ENCODE measurements at places on chromosomes 7 and 10.

- ATAC-seq: no peak
Measured at GRCh38 chr7:38881015-38881414, 28.0 kb downstream of the VPS41 start.

- ATAC-seq: no peak
Measured at GRCh38 chr10:1287487-1287886, 231.3 kb downstream of the WDR37 start.

DNA sequence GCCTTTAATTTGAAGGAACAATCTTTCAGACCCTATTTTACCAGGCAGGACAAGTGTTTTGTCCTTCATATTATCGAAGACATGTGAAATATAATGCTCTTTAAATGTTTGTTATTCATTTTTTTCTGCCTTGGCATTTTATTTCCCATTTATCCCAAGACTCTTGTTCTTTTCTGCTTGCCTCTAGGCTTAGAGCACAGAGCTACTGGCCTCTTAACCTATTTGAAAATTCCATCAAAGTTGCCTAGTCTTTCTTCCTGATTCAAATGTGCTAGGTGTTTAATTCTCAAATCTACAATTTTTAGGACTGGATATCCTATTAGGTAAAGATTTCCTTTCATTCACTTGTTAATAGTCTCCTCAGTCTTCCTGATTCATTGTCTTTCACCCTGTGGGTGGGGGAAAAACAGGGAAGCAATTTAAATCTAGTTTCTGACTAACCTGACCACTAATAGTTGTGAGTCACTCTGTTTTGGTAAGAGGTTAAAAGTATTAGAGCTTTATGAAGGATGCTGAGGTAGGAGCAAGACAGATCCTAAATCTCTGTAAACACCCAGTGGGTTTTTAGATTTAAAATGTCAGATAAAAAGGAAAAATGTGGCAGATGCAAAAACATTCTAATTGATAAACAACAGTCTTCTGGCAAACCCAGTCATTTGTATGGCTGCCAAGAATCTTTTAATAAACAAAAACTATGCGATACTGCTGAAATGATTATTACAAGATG, 1.5 kb downstream of the LIPK start:
- ATAC-seq: peak; percentile 90

GRCh38 chr7:138957753-138958390, 23.3 kb downstream of the KIAA1549 start:
- ATAC-seq: no peak

GRCh38 chr10:28744069-28744768, 66.9 kb downstream of the BAMBI start:
- ATAC-seq: no peak

GRCh38 chr7:149714910-149715471, 58.4 kb downstream of the ZNF467 start:
- peak; percentile 5 for ATAC-seq

DNA sequence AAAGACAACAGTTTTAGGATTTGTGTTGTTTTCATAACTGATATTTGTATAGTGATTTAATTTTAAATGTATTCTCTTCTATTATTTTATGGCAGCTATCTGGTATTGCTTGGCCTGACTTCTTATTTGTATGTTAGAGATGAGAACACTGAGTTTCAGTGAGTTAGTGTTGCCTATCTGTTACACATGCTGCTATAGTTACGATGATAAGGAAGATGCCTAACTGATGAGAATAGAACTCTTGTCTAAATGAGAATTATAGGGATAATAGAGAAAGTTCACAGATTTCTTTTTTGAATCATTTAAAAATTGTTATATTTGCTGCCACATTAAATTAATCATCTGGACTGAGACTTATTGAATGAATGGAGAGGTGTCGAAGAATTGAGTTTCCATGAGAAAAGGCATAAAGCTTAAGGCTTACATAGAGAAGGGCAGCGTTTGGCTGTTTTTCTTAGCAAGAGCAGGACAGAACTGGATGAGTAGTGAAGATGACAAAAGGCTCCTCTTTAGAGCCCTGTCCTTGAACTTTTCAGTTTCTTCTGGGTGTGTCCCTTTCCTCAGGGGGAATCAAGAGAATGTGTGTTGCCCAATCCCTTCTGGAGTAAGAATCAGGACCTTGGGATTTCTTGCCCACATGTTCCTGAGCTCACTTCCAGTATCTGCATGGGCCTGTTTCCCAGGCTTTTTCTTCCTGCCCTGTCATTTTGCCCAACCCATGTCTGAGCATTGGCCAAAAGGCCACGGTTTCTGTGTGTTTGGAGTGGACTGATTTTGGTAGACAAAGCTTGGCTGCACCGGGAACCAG, 195.6 kb upstream of the CSTF2T start:
- no peak for ATAC-seq

DNA sequence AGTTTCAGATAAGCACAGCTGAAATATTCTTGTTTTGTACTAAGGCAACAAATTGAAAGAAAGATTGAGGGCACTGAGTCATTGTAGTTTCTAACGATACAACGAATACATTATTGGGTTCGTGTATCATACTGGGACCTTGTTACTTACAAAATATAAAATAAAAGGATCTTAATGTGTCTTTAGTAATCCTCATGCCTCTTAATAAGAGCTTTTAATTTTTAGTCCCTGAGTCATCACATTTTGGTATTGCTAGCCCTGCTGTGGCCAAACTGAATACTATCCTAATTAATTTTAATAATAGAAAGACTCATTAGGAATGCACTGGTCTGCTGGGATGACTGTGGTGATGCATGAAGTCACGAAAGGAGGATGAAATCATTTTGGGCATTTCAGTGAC, 309.7 kb downstream of the EXOC4 start:
- no peak for ATAC-seq

GRCh38 chr7:127417346-127417745, 24.8 kb upstream of the ZNF800 start:
- peak; percentile 37 for ATAC-seq

DNA sequence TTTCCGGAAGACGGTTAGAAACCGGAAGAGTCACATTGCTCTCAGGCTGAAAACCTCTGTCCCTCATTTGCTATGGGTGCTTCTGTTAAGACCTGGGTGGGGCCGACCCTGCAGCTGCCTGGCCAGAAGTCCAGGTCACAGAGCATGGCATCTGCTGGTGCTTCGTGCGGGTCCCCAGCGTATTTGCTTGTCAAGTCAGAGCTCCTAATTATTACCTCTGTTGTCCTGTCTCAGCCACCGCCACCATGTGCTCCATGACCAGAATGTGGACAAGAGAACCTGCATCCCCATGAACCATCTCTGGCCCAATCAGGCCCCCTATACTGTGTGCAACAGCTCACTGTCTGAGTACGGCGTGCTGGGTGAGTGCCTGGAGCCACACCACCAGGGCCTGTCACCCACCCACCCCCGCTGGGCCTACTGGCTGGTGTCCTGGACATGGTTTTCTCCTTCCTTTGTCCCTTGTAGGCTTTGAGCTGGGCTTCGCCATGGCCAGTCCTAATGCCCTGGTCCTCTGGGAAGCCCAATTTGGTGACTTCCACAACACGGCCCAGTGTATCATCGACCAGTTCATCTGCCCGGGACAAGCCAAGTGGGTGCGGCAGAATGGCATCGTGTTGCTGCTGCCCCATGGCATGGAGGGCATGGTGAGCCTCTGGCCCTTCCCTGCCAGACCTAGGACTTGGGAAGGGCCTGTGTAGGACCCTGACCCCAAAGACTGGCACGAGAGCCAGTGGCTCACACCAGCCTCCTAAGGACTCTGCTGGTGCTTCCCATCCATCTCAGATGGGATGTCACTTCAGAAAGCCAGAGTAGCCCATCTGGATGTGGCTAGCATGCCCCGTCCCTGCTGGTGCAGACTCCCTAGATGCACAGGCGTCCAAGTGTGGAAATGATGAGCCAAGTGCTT, 51.3 kb upstream of the ZMIZ2 start:
- ATAC-seq: no peak

DNA sequence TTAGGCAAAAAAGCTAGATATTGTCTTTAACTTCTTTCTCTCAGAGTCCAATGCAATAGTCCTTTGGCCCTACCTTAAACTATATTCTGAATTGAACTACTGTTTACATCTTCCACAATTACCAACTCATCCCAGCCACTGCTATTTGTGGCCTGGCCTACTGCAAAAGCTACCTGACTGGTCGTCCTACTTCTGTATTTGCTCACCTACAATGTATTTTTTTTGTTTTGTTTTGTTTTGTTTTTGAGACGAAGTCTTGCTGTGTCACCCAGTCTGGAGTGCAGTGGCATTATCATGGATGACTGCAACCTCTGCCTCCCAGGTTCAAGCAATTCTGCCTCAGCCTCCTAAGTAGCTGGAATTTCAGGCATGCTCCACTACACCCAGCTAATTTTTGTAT, 51.2 kb downstream of the ARL4A start:
- ATAC-seq: no peak

- no peak for ATAC-seq
Measured at GRCh38 chr7:21722371-21722770, 179.5 kb downstream of the DNAH11 start.

DNA sequence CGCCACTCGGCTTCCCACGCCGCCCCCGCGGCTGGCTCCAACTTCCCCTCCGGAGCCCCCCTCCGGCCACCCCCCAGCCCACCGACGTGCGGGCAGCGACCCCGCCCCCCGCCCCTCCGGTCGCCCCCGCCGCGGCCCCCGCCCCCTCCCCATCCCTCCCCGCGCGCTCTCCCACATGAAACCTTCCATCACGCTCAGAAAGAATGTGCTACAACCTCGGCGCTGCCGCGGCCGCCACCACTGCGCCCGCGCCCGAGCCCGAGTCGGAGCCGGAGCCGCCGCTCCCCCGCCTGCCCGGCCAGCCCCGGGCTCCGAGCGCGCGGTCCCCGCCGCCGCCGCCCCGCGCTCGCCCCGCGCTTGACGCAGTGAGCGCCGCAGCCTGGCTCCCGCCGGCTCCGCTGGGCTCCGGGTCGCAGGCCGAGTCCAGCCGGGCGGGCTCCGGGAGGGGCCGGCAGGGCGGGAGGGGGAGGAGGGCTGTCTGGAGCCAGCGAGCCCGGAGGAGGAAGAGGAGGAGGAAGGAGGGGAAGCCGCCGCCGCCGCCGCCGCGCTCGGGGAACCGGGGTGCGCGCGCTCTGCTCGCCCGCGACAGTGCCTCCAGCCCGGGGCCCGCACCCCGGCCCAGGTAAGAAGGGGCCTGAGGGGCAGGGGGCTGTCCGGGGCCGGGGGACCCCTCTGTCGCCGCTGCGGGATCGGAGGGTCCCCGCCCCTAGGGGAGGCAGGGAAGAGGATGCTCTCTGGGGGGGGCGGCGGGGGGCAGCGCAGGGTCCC, 4.3 kb upstream of the ELFN1 start:
- no peak for ATAC-seq

DNA sequence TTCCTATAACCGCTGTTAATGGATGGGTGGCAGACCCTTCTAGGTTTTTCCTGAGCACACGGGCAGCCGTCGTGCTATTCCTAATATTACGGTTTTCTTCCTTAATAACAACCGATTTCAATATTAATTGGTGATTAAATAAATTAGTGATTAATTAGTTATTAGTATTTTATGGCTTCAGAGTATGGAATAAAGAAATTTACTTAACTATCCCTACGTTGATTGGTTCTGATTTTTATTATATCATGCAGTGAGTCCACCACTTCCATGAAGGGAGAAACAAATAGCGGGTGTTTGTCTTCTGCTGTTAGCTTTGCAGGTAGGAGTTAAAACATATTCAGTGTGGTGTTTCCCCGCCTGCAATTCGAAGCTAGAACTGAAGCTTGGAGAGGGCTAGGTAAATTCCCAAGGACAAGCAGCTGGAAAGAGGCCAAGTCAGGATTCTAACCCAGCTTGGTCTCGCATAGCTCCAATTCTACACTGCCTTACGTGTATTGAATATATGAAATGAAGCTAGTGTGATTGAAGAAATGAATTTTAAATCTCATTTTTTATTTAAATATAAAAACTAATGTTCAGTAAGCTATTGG, 928 bp upstream of the CSTF2T start:
- no peak for ATAC-seq

- peak; percentile 31 for ATAC-seq
Measured at GRCh38 chr7:98165827-98166667, 45.2 kb upstream of the BHLHA15 start.

DNA sequence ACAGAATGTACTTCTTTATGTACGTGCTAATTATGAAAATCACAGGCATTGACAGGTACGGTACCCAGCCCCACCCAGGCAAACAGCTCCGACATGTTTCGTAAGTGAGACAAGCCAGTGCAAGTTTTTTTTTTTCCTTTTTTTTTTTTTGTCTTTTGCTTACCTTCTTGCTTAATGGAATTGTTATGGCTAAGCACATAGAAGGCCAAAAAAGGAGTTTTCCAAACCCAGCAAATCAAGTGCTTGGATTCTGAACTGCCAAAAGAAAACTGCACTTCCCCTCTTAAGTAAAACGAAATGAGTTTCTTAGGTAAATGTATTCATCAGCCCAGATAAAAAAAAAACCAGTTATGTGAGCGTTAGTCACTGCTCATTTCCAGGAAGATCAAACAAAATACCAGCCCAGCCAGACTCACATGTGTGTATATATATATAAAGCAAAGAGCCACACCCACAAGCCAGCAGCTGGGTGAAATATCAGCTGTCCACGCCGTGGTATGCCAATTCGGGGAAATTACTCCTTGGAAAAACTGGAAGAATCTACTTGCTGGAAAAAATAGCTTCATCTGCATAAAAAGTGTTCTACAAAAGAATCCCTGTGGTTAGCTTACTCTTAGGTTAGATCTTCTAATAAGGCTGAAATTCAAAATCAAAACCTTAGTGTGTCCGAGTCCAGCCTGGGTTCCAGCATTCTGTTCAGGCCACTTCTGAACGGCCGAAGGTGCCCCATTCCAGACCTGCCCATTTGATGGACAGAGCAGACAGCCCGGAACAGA, 8.0 kb downstream of the KLF6 start:
- peak; percentile 58 for ATAC-seq

DNA sequence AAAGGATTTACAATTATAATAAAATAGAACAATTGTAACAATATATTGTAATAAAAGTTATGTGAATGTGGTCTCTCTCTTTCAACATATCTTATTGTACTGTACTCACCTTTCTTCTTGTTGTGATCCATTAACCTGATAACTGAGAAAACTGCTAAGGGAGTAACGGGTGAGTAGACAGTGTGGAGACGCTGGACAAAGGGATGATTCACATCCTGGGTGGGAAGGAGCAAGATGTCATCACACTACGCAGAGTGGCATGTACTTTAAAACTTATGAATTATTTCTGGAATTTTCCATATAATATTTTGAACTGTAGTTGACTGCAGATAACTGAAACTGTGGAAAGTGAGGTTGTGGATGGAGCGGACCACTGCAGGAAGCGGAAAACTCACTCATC, 91.2 kb upstream of the PLPP4 start:
- no peak for ATAC-seq

GRCh38 chr7:16354573-16354972, 66.8 kb downstream of the CRPPA start:
- ATAC-seq: no peak

DNA sequence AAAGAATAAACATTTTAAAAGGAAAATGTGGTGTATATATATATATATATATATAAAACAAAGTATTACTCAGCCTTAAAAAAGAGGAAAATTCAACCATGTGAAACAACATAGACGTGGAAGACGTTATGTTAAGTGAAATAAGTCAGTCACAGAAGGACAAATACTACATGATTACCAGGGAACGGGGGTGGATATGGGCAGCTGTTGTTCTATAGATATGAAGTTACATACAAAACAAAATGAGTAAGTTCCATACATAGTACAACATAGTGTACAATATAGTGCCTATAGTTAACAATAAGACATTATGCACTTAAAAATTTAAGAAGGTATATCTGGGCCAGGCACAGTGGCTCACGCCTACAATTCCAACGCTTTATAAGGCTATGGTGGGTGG, 48.8 kb downstream of the SGMS1 start:
- no peak for ATAC-seq

- ATAC-seq: no peak
Measured at GRCh38 chr7:121945066-121945465, 72.1 kb downstream of the PTPRZ1 start.
